ENCODE measurements at places on chromosomes 13 and 19.

GRCh38 chr13:79062291-79062690, 343.8 kb downstream of the RBM26 start:
- no peak for DNase-seq

GRCh38 chr19:2512523-2513431, 36.9 kb downstream of the GADD45B start:
- DNase-seq = no peak

DNA sequence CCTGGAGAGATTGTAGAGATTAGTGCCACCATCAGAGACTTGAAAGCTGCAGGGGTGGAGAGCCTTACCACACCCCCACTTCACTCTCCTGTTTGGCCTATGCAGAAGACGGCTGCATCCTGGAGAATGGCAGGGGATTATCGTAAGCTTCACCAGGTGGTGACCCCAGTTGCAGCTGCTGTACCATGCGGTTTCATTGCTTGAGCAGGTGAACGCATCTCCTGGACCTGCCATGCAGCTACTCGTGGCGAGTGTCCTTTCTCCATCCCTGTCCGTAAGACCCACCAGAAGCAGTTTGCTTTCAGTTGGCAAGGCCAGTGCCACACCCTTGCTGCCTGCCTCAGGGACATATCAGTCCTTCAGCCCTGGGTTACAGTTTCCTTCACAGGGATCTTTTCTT, 21.2 kb downstream of the PPP5C start:
- DNase-seq = no peak

DNA sequence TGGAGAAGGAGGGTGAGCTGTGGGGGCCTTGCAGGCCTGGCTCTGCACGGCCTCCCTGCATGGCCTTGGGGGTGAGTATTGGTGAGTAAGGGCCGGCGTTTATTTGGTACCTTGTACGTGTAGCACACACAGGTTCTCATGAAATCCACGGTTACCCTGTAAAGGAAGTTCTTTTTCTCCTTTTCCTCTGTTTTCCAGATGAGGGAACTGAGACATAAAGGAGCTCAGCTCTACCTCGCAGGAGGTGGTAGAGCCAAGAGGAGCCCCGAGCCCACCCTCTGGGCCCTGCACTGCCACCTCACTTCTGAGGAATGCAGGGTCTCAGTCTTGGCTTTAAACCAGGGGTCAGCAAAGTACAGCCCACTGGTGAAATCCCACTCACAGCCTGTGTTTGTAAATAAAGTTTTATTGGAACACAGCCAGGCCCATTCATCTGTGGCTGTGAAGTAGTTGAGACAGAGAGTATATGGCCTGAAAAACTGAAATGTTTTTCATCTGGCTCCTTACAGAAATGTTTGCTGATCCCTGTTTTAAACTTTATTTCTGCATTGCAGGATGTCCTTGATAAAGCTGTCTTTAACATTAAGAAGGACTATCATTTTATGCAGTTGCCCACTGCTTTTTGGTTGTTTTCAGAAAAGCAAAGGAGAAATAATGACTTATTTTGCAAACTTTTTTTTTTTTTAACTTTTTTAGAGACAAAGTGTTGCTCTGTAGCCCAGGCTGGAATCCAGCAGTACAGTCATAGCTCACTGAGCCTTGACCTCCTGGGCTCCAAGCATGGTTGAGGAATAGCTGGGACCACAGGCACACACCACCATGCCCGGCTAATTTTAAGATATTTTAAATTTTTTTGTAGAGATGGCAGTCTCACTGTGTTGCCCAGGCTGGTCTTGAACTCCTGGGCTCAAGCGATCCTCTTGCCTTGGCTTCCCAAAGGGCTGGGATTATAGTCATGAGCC, 6.4 kb downstream of the EPN1 start:
- no peak for DNase-seq

DNA sequence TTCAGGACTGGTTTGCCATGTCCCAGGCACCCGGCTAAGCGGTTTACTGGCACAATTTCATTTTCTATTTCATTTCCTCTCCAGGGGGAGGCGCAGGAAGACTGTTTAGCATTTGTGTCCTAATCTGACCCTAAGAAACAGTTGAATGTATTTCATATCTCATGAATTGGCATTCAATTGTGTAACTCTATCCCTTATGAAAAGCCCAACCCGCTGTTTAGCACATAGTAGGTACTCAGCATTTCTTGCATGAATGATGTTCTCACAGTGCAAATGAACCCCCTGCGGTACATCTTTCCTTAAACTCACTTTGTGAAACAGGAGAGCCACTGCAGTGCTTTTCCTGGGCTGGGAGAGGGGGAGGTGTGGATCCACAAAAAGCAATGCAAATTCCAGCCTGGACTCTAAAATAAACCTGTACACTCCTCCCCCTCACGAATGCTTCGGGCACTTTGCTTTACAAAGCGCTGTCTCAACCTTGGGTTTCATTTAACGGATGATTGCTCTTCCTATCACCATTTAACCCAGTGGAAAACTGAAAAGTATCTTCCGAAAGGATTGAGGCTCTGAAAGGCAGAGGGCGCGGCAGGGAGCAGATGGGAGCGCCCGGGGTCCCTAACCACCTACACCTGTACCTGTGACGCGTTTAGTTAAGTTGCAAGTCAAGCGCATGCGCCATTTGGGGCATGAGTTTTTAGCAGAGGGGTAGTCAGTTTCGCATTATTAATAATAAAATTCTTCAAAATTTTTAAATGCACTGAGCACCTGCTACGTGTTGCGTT, 1.2 kb upstream of the EEF2 start:
- no peak for DNase-seq
